ENCODE measurements at places on chromosomes 13 and 19.

- DNase-seq, result no peak
Observed at GRCh38 chr13:99157046-99157445, 43.6 kb upstream of the UBAC2 start.

GRCh38 chr19:33275933-33276619 is 26.3 kb downstream of the CEBPA start:
- peak; percentile 93 for DNase-seq

DNA sequence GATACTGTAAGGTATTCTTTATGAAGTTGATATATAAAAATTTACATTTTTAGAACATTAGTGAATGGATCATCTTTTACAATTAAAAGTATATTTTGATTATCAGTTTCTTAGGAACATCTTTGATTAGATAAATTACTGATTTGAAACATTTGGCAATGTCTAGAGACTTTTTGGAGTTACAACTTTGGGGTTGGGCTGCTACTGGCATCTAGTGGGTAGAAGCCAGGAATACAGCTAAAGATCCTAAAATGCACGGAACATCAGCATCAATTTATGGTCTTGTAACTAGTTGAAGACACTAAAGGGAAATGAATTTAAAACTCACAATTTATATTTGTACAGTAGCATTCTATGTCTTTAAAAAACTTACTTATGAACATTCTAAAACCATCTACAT is 19.9 kb downstream of the POMP start:
- no peak for DNase-seq

DNA sequence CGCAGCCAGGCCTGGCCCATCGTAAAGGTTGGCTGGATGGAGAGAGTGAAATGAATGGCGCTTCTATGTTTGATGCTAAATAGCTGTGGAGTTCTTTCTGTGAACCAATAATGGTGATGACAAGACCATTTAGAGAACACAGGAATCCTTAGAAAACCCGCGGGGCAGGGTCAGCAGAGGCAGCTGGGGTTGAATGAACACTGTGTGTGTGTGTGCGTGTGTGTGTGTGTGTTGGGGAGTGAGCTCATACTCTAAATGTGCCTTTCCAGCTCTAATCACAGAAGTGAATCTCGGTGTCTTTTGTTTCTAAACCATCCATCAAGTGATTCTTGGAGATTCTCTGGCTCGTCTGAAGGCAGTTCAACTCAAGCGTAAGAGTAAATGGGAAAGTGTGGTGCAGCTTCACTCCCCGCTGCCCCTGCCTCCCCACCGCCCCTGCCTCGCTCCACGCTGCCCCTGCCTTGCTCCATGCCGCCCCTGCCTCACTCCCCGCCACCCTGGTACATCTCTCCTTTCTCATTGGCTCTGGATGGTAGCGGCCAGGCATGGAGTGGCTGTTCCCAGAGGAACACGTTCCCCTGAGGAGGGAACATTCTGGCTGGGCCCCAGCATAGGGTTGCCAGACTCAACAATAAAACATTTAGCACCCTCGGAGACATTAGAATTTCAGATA is 21.2 kb downstream of the TMPRSS9 start:
- no peak for DNase-seq

DNA sequence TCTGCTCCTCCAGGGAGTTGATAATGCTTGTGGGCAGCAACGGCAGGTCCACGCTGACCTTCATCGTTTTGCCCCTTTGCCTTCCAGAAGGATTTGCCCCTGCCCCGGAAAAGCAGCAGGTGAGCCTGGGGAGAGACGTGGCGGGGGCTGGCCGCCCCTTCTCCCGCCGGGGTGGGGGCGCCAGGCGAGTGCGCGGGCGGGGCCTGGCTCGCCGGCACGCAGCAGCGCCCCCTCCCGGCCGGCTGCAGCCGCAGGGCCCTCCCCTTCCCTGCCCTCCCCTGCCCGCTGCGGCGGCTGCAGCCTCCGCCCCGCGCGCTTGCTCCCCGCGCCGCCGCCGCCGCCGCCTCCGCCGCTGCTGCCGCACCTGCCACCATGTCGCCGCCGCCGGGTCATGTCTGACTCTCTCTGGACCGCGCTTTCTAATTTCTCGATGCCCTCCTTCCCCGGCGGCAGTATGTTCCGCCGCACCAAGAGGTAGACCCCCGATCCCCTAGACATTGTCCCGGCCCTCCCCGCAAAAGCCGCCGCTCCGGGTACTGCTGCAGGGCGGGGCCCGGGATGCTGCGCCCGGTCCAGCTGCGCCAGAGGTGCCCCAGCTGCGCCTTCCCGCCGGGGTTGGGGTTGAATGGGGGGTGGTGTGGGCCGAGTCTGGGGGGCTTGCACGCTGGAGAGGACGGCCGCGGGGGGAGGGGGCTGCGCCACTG is at the start of gene MAST1:
TSS of gene MAST1 (plus strand) at position 334 of the 704 bp plus-strand sequence. CDS start at position 392, 58 bp downstream.
- no peak for DNase-seq

- DNase-seq, result peak; percentile 61
Observed at GRCh38 chr19:1066251-1066747, 668 bp upstream of the ARHGAP45 start.

- DNase-seq, result no peak
Observed at GRCh38 chr13:53142306-53142705, 113.7 kb downstream of the OLFM4 start.

GRCh38 chr13:27601208-27601607 is 19.1 kb downstream of the LNX2 start:
- DNase-seq, result no peak

GRCh38 chr19:42380155-42380554 is 9.9 kb downstream of the CNFN start:
- DNase-seq, result no peak

- DNase-seq, result no peak
Observed at GRCh38 chr13:48403151-48403631, 9.7 kb downstream of the LPAR6 start.

DNA sequence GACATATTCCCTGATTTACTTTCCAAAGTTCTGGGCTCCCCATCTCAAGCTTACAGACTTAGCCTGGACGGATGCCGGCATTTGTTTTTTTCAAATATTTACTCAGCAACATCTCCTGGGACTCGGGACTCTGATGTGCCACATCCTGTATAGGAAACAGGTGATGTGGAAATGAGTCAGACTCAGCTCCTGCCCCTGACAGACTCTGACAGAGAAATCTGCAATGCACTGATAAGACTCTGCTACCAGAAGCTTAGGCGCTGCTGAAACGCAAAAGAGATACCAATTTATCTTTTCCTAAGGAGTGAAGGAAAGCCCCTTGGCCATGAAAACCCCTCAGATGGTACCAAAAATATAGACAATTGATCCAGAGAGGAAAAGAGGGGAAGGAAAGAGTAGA is 16.2 kb downstream of the LAIR2 start:
- DNase-seq, result peak; percentile 27

DNA sequence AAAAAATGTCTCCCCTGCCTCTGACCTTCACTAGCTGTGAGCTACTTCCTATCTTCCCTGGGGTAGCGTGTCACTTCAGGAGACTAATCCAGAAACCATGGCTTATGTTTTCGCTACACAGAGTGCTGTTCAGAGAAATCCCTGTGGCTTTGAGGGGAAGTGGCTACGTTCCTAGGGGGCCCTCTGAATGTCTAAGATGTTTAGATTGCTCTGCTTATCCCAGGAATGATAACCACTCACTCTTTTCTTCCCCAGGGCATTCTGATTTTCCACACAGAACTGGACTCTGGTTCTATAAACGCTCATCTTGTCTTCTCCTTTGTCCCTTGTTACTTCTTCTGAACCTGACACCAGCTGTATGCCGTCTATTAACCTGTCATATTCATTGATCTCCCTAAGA is 572.5 kb downstream of the OLFM4 start:
- no peak for DNase-seq

- DNase-seq, result no peak
Observed at GRCh38 chr13:27419328-27419727, 5.1 kb upstream of the GTF3A start.

- no peak for DNase-seq
Observed at GRCh38 chr13:29446016-29446415, 149.5 kb downstream of the SLC7A1 start.

- DNase-seq, result no peak
Observed at GRCh38 chr13:25771202-25771601, 280.6 kb downstream of the SHISA2 start.

GRCh38 chr13:28499609-28500008 is 4.7 kb upstream of the FLT1 start:
- no peak for DNase-seq

GRCh38 chr13:111855786-111856185 is 211.2 kb upstream of the SOX1 start:
- no peak for DNase-seq

GRCh38 chr13:66461021-66461420 is 769.1 kb downstream of the PCDH9 start:
- no peak for DNase-seq

GRCh38 chr19:36041831-36042230 is 9.2 kb upstream of the CLIP3 start:
- DNase-seq, result peak; percentile 87

GRCh38 chr13:102405499-102406100 is 3.8 kb upstream of the FGF14 start:
- DNase-seq, result no peak

- no peak for DNase-seq
Observed at GRCh38 chr13:21134475-21134874, 41.9 kb downstream of the SKA3 start.

- no peak for DNase-seq
Observed at GRCh38 chr19:18021121-18021755, 13.3 kb downstream of the ARRDC2 start.

GRCh38 chr13:51524312-51524711 is 60.0 kb upstream of the WDFY2 start:
- DNase-seq, result peak; percentile 95

DNA sequence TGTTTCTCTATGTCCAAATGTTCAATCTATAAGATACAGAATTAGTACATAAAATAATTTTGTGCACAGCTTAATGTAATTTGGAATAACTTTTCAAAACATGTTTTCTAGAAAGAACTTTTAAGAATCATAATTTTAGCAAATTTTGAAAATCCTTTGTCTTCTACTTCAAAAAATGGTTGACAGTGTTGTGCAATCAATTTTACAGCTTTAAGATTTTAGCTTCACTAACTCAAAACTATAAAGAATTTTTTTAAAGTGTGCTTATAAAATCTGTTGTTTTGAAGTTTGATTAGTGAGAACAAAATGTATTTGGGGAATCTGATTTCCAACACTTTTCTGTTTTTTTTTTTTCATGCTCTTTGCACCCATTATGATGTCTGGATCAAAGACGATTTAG is 12.7 kb upstream of the SPACA6 start:
- DNase-seq, result no peak

DNA sequence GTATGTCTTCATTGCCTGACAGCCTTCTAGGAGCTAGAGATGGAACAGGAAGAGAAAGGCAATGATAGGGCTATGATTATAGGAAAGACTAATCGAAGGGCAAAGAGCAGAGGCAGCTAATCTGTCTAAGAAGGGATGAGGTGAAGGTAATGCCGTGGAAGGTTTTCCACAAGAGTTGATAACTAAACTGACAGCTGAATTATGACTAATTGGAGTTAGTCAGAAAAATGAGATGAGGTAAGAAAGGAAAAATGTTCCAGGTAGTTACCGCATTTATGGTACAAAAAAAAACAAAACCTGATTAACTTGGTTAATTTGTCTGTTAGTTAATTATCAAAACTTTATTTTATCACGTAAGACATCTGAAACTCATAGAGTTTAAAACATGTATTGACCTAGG is 260.3 kb downstream of the SLITRK6 start:
- DNase-seq, result no peak

DNA sequence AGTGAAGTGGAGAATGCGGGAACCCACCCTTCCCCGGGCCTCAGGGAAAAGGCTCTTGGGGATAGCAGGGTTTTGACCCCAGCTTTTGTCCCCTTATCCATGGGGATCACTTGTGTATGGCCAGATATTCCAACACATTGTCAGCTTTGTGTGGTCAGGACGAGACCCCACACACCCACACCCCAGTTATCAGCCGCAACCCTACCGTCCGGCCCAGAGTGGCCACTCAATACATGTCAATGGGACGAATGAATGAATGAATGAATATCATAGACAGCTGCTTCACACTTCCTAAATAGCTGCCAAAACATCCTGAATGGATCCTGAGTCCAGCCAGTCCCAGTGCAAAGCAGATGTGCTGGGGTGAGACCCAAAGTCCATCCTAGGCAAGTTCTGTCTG is 64.6 kb downstream of the TSHZ3 start:
- DNase-seq, result no peak

DNA sequence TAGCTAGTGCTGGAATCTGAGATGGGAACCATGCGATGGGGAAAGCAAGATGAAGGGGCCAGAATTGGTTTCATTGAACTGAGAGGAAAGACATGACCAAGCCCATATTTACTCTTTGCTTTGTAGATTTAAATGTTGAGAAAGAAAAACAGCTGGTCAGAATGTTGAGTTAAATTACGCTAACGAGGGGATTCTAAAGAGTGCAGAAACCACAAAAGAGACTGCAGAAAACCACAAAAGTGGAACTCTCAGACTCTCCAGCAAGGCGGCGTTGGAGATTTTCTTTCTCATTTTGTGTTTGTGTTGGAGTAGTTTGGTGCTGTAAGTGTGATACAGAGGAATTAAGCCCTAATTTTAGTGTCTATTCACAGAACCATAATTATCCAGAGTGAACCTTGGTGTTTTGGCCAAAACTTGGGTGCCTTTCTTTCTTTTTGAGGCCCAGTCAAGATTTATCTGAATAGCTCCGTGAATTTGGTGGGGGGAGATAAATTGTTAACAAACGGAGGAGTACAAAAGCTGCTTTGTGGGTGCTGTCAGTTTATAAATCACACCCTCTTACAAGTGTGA is 26.3 kb downstream of the SAE1 start:
- no peak for DNase-seq

GRCh38 chr13:112567161-112567862 is 20.6 kb downstream of the TUBGCP3 start:
- DNase-seq, result no peak

DNA sequence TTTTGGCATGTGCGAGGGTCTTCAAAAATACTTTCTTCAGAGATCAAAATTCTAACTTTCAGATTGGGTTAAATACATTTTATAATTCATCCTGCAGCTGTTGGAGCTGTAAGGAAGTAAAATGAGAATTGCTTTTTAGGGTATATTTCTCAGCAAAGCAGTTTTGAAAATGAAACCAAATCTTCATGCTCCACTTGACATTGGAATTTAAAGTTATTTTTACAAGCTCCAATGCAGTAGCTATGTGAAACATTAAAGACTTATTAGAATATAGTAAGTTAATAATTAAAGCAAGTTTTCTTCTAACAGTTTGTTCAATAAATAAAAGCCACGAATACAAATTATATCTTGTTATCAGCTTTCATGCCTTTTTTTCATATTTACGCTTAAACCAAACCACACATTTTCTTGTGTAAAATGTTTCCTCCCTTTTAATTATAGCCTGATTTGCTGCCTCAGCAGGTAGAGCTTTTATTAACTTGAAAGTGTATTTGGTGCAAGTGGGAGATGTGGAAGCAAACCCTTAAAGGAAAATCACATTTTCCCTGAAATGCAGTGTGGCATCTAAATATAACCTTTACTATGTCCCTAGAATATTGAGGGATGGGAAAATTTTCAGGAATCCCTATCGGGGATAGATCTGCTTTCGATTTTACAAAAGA is 12.4 kb upstream of the MICU2 start:
- DNase-seq, result no peak

- DNase-seq, result no peak
Observed at GRCh38 chr19:32186542-32187330, 158.7 kb upstream of the ZNF507 start.

- DNase-seq, result no peak
Observed at GRCh38 chr13:46265292-46265691, 53.6 kb downstream of the LRRC63 start.

Data from HepG2 (cell line).